Right atrium auricular region (tissue), 2 donors: ENCODE measurements at places on chromosomes 13 and 19. TPM values are rescaled to one million over a fixed set of nuclear protein-coding genes. Genes with fewer than 3 reads are reported as not detected.
A peak's percentile ranks its signal among the peaks of the same experiment; 100 is the strongest.

ELF1 gene
- total RNA-seq, result 39.1 TPM

DNA sequence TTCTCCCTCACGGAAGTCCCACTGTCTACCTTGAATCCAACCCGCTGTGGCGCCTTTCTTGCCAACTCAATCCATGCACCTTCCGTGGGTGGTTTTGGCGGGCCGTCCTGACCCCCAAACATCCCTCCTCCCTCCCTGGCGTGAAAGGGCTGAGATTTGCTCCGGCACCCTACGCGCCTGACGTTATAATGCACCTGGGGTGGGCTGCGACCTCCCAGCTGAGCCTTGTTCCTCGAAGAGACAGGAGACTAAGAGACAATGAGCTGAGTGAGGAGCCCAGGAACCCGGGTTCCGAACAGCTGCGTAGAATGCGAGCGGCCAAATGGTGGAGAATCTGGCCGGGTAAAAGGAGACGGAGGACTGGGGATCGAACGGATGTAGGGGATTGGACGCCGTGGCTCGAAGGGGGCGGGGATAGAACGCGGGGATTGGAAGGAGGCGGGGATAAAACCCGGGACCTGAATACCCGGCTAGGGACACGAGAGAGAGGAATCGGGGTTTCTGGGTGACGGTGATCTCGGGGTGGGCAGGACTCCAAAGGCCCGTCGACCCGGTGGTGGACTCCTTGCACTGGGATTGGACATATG, at the start of gene CPT1C:
Gene CPT1C, plus strand, starts transcription at position 461 of the 587 bp plus-strand sequence. CDS start 1,137 bp downstream, outside the sequence.
- DNase-seq, result peak; percentile 82

CGB5 gene
- not detected for total RNA-seq

GRCh38 chr19:5952193-5953029, 25.5 kb downstream of the RANBP3 start:
- DNase-seq, result no peak

- DNase-seq, result no peak
These were observed 17.1 kb upstream of the GPC5 start for GRCh38 chr13:91381371-91381770.

- no peak for DNase-seq
These were observed 11.6 kb upstream of the CEACAM3 start for GRCh38 chr19:41784743-41785142.
